CD4-positive, alpha-beta T cell treated with Interleukin-6 at 100 ng/mL for 8 hours (primary cell): ENCODE measurements at places on chromosomes 4 and X.

DNA sequence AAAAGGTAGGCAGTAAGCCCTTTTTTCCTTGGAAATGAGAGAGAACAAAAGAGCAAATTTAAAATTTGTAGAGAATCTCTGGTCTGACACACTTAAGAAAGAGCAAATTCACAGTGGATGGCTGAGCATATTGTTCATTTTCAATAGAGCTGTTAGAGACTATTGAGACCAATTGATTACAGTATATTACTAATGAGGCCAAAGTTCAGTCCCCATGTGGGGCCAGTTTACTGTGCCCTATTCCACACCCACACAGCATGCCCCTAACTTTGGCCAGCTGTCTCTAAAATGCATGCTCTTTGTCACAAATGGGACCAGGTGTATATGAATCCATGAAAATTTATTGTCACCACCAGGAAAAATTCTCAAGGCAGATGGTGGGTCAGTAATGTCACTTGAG is 470.5 kb downstream of the PCDH7 start:
- DNase-seq, result no peak

DNA sequence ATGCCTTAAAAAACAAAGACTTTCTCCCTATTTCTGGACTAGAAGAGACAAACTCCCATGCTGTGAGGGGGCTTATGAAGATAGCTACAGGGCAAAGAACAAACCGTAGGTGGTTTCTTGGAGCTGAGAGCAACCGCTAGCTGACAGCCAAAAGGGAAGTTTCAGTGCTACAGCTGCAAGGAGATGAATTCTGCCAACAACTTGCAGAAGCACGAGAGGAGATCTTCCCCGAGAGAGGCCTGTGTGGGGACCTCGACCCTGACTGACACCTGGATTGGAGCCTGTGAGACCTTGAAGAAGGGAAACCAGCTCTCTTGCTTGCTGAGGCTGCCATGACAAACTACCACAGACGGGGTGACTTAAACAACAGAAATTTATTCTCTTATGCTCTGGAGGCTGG is 183.8 kb upstream of the VCX3A start:
- no peak for DNase-seq

GRCh38 chrX:31523884-31524536 is 452.2 kb upstream of the FTHL17 start:
- no peak for DNase-seq

- no peak for DNase-seq
These were observed 266.6 kb upstream of the GPC4 start for GRCh38 chrX:133681897-133682296.

DNA sequence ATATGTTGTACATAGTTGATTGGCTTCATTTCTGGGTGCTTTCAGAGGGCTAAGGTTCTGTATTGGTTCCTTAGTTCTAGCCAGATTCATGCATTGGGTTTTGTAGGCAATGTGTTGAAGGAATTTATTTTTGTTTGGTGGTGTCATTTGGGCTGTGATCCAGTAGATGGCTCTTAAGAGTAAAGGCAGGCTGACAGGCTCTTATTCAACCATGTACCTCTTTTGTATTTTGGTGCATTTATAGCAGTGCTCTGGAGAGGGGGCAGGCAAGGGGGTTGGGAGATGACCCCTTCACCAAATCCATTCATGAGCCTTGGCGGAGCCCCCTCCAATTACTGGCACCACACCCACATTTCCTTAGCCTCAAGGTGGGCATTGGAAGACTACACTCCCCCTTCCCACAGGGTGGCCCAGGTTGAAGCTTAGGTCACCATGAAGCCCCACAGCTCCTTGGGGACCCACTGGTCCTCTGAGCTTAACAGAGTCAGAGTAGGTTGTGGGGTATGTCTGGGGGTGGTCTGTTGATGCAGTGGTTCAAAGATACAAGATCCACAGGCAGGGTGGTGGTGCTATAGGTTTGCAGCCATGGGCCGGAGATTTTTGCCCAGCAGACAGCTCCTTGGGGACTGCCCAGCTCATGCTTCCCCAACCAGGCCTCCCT is 143.0 kb upstream of the GNPDA2 start:
- DNase-seq, result no peak

GRCh38 chrX:71953391-71953790 is 42.7 kb downstream of the NHSL2 start:
- no peak for DNase-seq

GRCh38 chr4:89509708-89510281 is 202.2 kb upstream of the GPRIN3 start:
- DNase-seq, result peak; percentile 6

GRCh38 chr4:142719854-142720541 is 126.1 kb downstream of the INPP4B start:
- DNase-seq, result peak; percentile 43
